ENCODE measurements at places on chromosomes 2 and 18. TPM values are rescaled to one million over a fixed set of nuclear protein-coding genes. Genes with fewer than 3 reads are reported as not detected.

Gene ATRAID
- 150 TPM for total RNA-seq

Gene G6PC2
- not detected for total RNA-seq

Gene GULP1
- 57.2 TPM for total RNA-seq

Gene CHRNG
- total RNA-seq: not detected

Gene CFC1B
- not detected for total RNA-seq

Gene KDM3A
- 38.3 TPM for total RNA-seq

Gene LYG1
- not detected for total RNA-seq

Gene SLC1A4
- 11.5 TPM for total RNA-seq

Gene RTKN
- total RNA-seq: 24.6 TPM

GRCh38 chr18:23706971-23707640, 17.9 kb downstream of the LAMA3 start:
- H3K4me1 ChIP-seq: no peaks in the 10 kb centered on the region
- DNase-seq: no peak
- H3K27ac ChIP-seq: no peak overlapping the region
- H3K4me3 ChIP-seq: no peak overlapping the region
- no peaks in the 10 kb centered on the region for H3K27me3 ChIP-seq
- no peaks in the 10 kb centered on the region for H3K36me3 ChIP-seq

GRCh38 chr2:46964835-46965560, 49.4 kb upstream of the MCFD2 start:
- no peak overlapping the region for H3K4me3 ChIP-seq
- H3K27ac ChIP-seq: peak overlapping the region; percentile 59
- no peaks in the 10 kb centered on the region for H3K27me3 ChIP-seq
- H3K4me1 ChIP-seq: peaks cover 72% of the 10 kb centered on the region
- H3K36me3 ChIP-seq: peaks cover 12% of the 10 kb centered on the region

DNA sequence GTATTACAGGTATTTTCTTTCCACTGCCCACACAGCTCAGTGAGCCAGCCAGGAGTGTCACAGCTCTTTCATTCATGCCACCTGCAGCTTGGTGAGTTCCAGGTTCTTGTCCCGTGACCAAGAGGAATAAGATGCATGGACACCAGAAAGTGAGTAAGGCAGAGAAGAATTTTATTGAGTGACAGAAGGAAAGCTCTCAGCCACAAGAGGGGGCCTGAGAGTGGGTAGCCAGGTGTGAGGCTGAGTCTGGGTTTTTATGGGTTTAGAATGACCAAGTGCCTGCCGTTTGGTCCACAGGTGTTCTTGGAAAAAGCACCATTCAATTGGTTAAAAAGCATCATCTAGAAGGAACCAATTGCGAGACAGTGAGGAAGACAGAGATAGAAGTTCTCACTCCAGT, 1097.1 kb upstream of the SLC39A10 start:
- no peaks in the 10 kb centered on the region for H3K4me1 ChIP-seq
- H3K27ac ChIP-seq: no peak overlapping the region
- no peaks in the 10 kb centered on the region for H3K36me3 ChIP-seq
- no peaks in the 10 kb centered on the region for H3K27me3 ChIP-seq

GRCh38 chr2:211454679-211455078, 898.3 kb downstream of the CPS1 start:
- no peak overlapping the region for H3K27ac ChIP-seq
- H3K27me3 ChIP-seq: no peaks in the 10 kb centered on the region
- no peak for DNase-seq
- H3K4me1 ChIP-seq: no peaks in the 10 kb centered on the region
- no peaks in the 10 kb centered on the region for H3K36me3 ChIP-seq

DNA sequence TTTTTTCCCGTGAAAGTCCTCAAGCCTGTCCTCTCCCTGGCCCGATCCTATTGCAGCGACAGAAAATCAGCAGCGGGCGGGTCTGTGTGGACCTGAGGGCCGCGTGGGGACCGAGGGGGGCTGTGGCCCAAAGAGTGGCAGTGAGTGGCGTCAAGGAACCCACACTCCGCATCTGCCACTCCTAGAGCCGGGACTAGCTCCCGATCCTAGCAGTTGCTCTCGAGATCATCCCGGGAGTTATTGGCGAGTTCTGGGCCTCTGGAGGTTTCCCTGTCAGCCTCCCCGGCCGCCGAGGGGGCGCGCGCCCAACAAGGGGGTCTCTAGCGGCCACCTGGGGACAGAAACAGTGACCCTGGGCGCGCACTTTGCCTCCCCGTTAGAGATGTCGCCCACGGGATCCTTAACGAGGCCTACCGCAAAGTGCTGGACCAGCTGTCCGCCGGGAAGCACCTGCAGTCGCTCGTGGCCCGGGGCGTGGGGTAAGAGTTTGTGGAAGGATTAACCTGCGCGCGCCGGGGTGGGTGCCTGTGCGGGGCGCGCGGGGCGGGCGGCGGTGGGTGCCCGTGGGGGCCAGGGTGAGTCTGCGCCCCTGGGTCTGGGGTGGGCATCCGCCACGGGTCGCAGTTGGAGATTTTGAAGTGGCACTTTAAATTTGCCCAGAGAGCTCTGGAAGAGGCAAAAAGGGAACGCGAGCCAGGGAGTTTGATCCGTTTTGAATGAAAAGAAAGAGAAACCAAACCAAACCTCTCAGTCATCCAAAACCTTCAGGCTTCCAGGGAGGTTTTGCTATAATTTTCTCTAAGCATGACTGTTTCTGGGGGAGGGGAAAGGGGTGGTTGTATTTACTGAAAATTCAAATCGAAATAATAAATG, 3.5 kb downstream of the ADCYAP1 start:
- no peaks in the 10 kb centered on the region for H3K36me3 ChIP-seq
- no peak overlapping the region for H3K27ac ChIP-seq
- peaks cover 28% of the 10 kb centered on the region for H3K27me3 ChIP-seq
- H3K4me3 ChIP-seq: peak overlapping the region; percentile 29
- H3K4me1 ChIP-seq: peaks cover 47% of the 10 kb centered on the region

DNA sequence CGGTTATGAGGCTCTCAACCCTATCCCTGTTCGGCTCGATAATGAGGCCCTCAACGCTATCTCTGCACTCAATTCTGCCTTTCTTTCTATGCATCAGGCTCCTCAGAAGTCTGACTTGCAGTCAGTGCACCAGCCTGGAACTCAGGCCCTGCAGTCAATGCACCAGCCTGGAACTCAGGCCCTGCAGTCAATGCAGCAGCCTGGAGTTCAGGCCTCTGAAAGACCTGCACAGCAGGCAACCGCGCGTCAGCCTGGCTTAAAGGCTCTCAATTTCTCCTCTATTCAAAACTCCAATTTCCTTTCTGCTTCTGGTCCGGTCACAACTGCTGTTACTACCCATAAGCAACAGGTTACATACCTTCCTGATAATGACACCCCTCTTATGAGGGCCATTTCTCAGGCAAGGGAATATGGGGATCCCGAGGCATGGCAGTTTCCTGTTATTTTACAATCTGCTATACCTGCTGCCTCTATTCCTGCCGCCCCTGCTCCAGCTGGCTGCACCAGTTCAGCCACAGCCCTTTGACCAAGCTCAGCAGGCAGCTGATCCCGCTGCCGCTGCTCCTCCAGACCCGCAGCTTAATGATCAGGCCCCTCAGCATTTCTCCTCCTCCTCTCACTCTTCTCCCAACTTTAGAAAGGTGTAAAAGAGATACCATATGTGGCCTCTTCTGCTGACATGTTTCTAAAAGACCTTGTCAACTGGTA, 933.6 kb upstream of the FANCL start:
- no peaks in the 10 kb centered on the region for H3K27me3 ChIP-seq
- DNase-seq: no peak
- no peaks in the 10 kb centered on the region for H3K4me1 ChIP-seq
- H3K36me3 ChIP-seq: no peaks in the 10 kb centered on the region

DNA sequence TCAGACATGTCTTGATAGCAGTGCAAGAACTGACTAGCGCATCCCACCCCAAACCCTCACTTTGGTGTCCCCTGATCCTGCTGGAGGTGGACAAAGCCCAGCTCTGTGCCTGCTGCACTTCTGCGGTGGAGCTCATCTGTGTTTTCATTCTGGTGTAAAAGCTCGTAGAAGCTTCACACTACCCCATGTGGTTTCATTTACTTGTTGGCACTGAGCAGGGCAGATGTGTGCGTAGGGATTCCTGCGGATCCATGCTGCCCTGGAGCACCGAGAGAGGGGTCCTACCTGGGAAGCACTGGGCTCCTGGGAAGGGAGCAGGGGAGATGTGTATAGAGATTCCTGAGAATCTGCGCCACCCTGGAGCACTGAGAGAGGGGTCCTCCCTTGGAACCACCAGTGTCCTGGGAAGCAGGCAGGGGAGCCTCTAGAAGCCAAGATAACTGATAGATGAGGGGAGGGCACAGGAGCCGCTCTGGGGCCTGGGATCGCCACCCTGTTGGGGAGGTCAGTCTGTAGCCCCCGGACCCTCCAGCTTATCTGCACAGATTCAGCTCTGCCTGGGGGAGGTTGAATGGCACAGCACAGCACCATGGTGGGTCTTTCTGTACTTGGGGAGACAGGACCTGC, 106.9 kb upstream of the OTOS start:
- H3K4me3 ChIP-seq: no peak overlapping the region
- no peaks in the 10 kb centered on the region for H3K27me3 ChIP-seq
- no peak overlapping the region for H3K27ac ChIP-seq
- no peaks in the 10 kb centered on the region for H3K36me3 ChIP-seq

DNA sequence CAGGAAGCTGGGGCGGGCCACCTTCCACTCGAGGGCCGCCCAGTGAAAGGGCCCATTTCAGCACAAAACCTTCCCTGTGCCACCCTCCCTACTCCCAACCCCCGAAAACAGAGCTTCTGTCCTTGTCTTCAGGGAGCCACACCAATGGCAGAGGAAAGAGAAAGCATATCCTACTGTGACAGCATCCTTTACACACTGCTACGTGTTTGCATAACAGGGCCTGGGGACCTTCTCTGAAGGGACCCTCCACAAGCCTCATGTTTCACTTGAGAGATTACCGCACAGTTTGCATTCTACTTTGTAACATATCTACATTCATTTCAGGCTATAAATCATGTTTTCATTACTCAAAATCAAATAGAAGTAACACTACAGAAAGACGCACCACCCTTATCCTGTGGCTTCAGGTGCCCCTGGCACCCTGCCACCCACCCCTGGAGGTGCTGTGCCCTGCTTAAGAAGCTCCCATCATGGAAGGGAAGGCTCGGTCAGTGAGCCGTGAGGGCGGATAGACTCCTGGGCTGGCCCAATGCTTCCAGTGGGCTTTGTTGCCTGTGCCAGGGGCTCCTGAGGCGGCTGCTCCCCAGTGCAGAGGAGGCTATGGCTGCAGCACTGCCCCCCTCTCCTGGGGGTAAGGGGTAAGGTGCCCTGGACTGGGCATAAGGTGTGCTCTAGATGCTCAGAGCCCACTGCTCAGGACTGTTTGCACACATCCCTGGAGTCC, 52.0 kb downstream of the EIPR1 start:
- no peaks in the 10 kb centered on the region for H3K27me3 ChIP-seq
- H3K27ac ChIP-seq: no peak overlapping the region
- no peak for DNase-seq
- H3K36me3 ChIP-seq: no peaks in the 10 kb centered on the region
- no peaks in the 10 kb centered on the region for H3K4me1 ChIP-seq
- H3K4me3 ChIP-seq: no peak overlapping the region

- no peak overlapping the region for H3K4me3 ChIP-seq
- DNase-seq: no peak
- no peaks in the 10 kb centered on the region for H3K36me3 ChIP-seq
- H3K27ac ChIP-seq: no peak overlapping the region
- no peaks in the 10 kb centered on the region for H3K4me1 ChIP-seq
Measured at GRCh38 chr2:189594305-189594704, 13.7 kb upstream of the SLC40A1 start.

GRCh38 chr2:51693640-51694039, 661.7 kb upstream of the NRXN1 start:
- H3K36me3 ChIP-seq: no peaks in the 10 kb centered on the region
- H3K27ac ChIP-seq: no peak overlapping the region
- H3K27me3 ChIP-seq: no peaks in the 10 kb centered on the region
- H3K4me3 ChIP-seq: no peak overlapping the region
- no peak for DNase-seq

DNA sequence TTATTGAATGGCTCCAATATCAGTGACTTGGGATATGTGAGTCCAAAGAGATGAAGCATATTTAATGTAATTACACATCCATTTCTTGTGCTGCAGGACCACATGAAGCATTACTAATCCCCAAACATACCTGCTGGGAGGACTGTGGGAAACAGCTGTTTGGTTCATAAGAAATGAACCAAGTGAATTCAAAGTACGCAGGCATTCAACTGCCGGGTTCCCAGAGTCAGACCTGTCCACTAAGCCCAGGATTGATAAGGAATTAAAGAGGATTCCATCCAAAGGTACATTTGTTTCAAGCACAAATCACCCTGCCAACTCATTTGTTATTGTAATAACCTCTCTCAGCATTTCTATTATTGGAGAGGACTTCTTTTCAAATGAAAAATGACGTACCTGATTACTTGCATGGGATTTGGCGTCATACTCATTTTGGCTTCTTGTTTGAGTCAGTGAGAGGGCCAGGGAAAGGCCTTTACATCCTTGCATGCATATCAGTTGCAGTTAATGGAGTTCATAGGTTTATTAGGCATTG, 230.7 kb downstream of the TXNL1 start:
- no peaks in the 10 kb centered on the region for H3K27me3 ChIP-seq
- H3K4me1 ChIP-seq: no peaks in the 10 kb centered on the region
- no peak overlapping the region for H3K27ac ChIP-seq
- no peak overlapping the region for H3K4me3 ChIP-seq

DNA sequence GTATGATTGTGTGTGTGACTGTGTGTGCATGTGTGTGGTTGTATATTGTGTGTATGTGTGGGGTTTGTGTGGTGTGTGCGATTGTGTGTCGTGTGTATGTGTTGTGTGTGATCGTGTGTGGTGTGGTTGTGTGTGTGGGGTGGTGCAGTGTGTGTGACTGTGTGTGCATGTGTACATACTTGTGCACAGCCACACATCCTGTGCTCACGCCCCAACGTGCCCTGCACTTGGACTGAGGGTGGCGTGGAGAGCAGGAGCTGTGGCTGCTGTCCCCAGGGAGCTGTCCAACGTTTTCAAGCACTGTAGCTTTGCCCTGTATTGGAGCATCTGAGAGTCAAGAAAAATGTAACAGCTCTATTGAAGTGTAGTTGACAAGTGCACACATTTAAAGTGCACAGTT, 243.2 kb upstream of the HDAC4 start:
- no peaks in the 10 kb centered on the region for H3K36me3 ChIP-seq
- no peak overlapping the region for H3K27ac ChIP-seq
- no peak for DNase-seq

DNA sequence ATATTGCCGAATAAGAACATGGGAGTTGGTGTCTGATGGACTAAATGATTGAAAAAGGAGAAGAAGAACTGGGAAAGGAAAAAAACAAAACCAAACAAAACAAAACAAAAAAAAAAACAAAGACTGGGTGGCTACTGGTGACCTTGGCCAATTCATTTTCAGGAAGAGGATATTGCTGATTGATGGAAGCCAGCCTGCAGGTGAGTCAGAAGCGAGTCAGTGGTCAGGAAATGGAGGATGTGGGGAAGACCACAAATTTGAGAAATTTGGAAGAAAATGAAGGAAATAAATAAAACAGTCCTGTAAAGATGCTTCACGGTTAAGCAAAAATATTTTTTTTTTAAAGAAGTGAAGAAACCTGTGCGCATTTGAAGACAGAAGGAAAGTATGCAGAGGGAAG, 296.9 kb downstream of the ZNF521 start:
- H3K4me3 ChIP-seq: no peak overlapping the region
- no peak overlapping the region for H3K27ac ChIP-seq
- no peaks in the 10 kb centered on the region for H3K4me1 ChIP-seq
- H3K27me3 ChIP-seq: no peaks in the 10 kb centered on the region
- DNase-seq: no peak

- no peak overlapping the region for H3K4me3 ChIP-seq
- no peak for DNase-seq
- H3K27me3 ChIP-seq: no peaks in the 10 kb centered on the region
- no peaks in the 10 kb centered on the region for H3K36me3 ChIP-seq
Measured at GRCh38 chr2:57692395-57692794, 354.2 kb upstream of the VRK2 start.

- H3K36me3 ChIP-seq: no peaks in the 10 kb centered on the region
- no peak overlapping the region for H3K27ac ChIP-seq
- no peak overlapping the region for H3K4me3 ChIP-seq
Measured at GRCh38 chr18:22166069-22166950, 3.1 kb upstream of the GATA6 start.
